Stimulated activated CD4-positive, alpha-beta T cell treated with anti-CD3 and anti-CD28 coated beads, TNF-alpha, amount 100 ng/mL, for 4 hours (primary cell): ENCODE measurements at places on chromosomes 13 and 19.

GRCh38 chr19:35883882-35884281 lies 15.5 kb downstream of the APLP1 start:
- DNase-seq = no peak

GRCh38 chr13:64272681-64273080 lies 2857.0 kb upstream of the PCDH20 start:
- no peak for DNase-seq

- DNase-seq = no peak
Observed at GRCh38 chr13:58587183-58587582, 955.6 kb downstream of the PCDH17 start.

DNA sequence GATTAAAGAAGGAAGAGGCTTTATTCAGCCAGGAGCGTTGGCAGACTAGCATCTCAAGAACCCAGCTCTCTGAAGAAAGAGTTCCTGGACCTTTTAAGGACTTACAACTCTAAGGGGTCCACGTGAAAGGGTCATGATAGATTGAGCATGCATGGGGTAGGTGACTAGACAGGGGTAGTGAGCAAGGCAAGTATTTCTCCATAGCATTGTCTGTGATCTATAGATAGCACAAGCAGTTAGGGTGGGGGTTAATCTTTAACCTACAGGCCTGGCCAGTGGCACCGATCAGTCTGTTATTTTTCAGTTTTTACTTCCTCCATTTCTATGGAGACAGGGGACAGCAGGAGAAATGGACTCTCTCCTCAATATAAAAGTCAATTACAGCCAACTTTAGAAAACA lies 983.7 kb downstream of the SLITRK1 start:
- DNase-seq = no peak

GRCh38 chr13:21938636-21939035 lies 267.8 kb downstream of the FGF9 start:
- DNase-seq = no peak

DNA sequence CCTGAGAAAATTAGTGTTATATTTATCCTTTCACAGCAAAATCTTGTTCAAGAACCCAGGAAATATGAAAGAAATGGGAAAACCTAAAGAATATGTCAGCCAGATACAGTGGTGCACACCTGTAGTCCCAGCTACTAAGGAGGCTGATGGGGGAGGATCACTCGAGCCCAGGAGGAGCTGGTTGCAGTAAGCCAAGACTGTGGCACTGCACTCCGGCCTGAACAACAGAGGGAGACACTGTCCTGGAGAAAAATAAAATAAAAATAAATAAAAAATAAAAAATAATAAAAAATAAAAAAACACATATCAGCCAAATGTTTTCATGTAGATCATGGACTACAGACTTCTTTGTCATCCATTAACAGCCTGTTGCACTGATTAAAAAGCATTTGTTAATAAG lies 244.8 kb upstream of the KLHL1 start:
- DNase-seq = no peak

DNA sequence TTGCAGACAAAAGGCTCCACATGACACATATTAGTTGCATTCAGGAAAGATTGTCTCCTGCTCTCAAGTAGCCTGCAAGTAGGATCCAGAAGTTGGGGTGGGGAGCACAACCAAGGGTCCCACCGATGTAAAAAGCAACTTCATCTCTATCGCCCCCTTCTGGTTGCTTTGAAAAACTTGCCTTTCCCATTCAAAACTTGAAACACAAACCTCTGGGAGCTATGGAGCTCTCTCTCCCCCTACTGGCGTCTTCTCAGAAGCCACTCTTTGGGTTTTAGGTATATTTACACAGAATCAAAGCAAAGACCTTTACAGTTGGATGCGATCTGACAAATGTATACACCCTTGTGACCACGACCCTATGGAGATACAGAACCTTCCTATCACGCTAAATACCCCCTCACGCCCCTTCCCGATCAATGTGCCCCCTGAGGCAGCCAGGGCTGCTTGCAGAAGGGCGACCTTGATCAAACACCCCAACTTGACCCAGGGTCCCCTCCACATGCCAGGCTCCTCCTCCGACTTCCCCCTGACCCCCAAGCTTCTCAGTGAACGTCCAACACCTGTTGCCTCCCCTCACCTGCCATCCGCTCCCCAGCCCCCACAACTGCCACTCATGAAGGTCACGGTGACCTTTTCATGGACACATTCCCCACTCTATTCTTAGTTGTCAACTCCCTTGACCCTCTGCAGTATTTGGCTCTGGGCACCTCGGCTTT lies 10.1 kb downstream of the NOSIP start:
- no peak for DNase-seq

GRCh38 chr13:51976890-51977289 lies 34.4 kb downstream of the ATP7B start:
- no peak for DNase-seq

DNA sequence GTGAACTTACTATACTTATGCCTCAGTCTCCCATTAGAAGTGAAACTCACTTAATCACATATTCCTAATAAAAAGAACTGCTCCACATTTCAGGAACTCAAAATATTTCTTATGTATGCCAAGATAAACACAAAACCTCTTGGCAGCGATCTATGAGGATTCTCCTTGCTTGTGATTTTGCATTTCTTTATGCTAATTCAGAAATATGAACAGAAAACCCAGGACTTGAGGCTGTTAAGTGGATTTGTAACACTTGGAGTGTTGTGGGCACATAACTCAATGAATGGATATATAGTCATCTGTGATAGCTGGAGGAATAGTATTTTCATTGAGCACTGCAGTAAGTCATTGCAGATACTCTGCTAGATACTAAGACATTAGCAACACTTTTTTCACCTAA lies 5.6 kb upstream of the KATNAL1 start:
- no peak for DNase-seq

GRCh38 chr13:41018602-41018948 lies 541 bp downstream of the ELF1 start:
- DNase-seq = no peak

DNA sequence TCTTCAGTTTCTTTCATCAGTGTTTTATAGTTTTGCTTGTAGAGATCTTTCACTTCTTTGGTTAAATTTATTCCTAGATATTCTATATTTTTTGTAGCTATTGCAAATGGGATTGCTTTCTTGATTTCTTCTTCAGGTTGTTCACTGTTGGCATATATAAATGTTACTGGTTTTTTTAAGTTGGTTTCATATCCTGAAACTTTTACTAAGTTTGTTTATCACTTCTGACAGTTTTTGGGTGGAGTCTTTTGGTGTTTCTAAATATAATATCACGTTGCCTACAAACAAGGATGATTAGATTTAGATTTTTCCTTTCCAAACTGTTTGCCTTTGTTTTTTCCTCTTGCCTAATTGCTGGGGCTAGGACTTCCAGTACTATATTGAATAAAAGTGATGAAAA lies 109.7 kb downstream of the PAN3 start:
- DNase-seq = no peak

DNA sequence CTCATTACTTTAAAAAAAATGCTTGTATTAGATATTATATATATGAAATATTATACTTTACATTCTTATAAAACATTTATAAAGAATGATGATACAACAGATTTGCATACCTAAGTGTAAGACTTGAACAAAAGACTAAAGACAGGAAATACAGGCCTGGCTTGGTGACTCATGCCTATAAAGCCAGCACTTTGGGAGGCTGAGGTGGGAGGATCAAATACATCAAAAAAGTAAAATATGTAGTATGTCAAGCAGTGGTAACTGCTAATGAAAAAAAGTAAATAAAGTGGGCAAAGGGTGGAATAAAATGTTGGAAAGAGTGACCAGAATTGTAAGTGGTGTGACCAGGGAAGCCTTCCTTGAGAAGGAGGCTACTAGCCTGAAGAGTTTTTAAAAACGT lies 133.7 kb downstream of the GGACT start:
- DNase-seq = no peak

DNA sequence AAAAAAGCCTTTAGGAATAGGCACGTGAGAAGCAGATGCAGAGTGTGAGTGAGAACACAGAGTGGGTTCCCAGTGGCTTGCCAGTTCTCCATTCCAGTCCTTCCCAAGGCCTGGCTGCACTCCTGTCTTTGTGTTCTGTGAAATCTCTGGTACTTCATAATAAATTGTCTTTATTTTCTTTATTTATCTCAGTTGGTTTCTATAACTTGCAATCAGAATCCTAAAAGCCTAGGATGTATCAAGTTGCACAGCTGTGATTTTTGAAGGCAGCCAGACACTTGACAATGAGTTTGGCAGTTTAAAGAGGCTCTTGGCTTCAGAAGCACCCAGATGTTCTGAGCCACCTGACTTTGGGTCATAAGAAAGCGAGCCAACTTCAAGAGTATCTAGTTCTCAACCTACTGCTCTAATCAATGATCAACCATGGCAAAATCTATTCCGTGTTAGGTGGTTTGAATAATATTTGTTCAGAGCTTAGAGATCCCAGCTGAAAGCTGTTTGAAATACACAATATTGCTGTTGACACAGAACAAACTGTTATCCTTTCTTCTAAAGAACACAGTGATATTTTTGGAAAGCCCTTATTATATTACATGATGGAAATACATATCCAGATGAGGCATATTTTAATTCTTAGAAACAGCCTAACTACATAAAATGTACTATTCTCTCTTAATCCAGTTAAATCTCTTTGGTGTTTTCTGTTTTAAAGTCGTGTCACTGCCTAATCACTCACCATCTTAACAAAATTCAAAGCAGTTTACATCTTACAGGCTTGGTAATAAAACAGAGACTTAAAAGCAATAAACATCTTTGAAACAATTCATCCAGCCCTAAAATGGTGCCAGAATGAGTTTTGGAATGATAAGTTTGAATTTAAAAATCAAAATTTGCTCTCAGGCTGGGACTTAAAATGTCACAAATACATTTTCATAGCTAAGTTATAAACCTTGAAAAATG lies 483.0 kb upstream of the NBEA start:
- no peak for DNase-seq

- no peak for DNase-seq
Observed at GRCh38 chr13:95641291-95642027, 3.0 kb downstream of the DZIP1 start.

DNA sequence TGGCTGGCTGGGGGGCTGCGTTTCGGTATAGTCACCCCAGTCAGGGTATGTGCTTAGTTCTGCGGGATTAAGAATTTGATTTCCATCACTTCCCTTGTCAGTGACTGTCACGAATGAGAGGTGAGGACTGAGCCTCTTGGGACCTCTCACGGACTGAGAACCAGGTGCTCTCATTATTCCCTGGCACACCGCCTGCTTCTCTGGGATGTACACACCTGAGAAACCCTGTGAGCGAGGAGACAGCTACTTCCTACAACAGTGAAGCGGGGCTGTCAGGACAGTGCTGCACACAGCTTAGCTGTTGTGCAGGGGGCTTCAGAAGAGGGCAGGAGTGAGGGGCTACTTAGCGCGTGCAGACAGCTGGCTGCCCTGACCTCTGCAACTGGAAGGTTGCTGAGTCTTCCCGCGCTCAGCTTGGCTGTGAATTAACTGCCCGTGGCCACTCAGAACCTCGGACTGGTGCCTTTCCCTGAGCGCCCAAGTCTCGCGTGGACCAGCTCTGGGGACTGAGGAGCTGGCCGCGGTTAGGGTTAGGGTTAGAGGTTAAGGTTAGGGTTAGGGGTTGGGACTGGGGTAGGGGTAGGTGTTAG lies 65.3 kb upstream of the MCF2L start:
- DNase-seq = no peak

DNA sequence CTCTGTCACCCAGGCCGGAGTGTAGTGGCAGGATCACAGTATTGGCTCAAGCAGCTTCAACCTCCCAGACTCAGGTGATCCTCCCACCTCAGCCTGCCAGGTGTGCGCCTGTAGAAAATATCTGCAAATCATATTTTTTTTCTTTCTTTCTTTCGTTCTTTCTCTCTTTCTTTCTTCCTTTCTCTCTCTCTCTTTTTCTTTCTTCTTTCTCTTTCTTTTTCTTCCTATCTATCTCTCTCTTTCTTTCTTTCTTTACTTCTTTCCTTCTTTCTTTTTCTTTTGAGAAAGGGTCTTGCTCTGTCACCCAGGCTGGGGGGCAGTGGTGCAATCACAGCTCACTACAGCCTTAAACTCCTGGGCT lies 16.3 kb upstream of the IGSF23 start:
- no peak for DNase-seq

- no peak for DNase-seq
Observed at GRCh38 chr13:112840472-112841302, 128.3 kb upstream of the MCF2L start.

DNA sequence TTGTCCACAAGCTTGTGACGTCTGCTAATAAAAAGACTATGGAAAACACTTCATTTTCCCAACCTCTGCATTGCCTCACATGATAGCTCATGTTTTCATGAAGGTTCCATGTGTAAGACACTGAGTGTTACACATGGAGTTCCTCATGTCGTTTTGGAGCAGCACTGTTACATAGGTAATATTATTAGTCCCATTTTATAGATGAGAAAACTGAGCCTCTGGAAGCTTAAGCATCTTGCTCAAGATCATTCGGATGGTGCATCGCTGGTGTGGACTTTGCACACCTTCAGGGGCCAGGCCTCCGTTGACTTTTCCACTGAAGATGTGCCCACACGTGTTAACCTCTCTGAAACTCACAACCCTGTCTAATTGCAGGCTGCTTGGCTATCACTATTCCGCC lies 743.4 kb downstream of the UQCRFS1 start:
- no peak for DNase-seq

GRCh38 chr19:49489601-49490167 lies 2.3 kb downstream of the RPL13A start:
- no peak for DNase-seq

DNA sequence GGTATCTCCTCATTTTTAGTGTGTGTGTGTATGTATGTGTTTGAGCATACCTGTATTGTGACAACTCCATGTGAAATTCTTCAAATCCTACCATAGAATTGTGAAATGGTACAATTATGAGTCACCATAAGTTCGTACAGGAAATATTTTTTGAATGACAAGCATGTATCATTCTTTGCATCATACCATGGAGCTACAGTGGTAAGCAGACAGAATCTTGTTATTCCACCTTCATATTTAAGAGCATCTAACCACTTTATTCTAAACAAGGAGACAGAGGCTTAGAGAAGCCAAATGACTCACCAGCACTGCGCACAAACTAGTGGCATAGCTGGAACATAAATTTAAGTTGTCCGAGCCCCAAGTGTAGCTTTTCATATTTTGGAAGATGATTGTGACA lies 4.5 kb upstream of the EPSTI1 start:
- DNase-seq = no peak

DNA sequence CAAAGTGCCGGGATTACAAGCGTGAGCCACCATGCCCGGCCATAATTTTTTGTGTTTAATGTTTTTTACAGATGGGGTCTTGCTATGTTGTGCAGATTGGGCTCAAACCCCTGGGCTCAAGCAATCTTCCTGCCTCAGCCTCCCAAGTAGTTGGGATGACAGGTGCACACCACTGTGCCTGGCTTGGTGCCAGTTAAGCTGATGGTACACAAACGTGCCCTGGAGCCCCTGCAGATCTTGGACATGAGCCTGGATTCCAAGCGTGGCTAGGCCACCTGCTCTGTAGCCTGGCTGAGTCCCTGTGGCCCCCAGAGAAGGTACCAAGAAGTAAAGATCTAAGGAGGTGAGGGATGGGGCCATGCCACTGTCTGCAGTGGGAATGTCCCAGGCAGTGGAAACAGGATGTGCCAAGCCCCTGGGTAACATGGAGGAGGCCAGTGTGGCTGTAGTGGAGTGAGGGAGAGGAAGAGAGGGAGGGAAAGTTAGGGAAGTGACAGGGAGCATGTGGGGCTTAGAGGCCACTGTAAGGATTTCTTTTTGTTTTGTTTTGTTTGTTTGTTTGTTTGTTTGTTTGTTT lies 7.0 kb downstream of the PRODH2 start:
- DNase-seq = no peak
